Globus pallidus (tissue), 1 donor: ENCODE measurements at places on chromosomes 11 and 22.

GRCh38 chr22:44554411-44554810 lies 56.4 kb upstream of the RTL6 start:
- no peak for DNase-seq

GRCh38 chr22:49995361-49996118 lies 17.0 kb downstream of the IL17REL start:
- DNase-seq: no peak

DNA sequence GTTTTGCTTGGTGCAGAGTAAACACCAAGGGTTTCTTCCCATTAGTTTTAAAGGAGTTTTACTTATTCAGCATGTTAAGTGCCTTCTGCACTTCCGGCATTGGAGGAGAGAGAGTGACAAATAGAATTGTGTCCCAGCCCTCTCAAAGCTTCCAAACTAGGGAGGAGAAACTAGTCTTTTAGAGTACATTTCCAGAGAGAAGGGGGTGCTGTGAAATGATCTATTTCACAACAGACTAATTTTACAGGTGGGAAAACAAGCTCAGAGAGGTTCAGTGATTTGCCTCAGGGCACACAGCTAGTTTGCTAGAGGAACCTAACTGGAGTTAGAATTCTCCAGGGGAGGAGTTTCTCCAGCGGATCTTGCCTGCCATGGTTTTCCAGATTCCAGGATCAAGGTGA lies 12.6 kb downstream of the MPST start:
- no peak for DNase-seq

DNA sequence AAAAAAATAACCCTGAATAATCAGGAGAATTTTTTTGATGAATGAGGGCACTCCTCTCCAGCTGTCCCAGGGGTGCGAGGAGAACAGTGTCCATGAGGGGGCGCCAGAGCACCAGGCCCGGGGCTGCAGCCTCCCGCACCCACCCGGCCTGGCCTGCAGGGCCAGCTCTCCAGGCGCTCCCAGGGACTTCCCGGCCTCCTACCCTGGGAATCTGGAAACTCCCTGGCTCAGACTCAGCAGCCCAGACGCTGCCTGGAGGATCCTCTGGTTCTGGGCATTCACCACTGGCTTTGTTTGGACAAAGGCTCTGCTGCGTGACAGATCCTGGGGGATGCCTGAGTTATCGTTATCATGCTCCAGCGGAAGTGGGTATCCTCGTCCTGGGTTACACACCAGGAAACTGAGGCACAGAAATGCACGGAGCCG lies 31.0 kb downstream of the MCM5 start:
- peak; percentile 68 for DNase-seq

GRCh38 chr22:46561435-46561905 lies 24.1 kb upstream of the CELSR1 start:
- no peak for DNase-seq

DNA sequence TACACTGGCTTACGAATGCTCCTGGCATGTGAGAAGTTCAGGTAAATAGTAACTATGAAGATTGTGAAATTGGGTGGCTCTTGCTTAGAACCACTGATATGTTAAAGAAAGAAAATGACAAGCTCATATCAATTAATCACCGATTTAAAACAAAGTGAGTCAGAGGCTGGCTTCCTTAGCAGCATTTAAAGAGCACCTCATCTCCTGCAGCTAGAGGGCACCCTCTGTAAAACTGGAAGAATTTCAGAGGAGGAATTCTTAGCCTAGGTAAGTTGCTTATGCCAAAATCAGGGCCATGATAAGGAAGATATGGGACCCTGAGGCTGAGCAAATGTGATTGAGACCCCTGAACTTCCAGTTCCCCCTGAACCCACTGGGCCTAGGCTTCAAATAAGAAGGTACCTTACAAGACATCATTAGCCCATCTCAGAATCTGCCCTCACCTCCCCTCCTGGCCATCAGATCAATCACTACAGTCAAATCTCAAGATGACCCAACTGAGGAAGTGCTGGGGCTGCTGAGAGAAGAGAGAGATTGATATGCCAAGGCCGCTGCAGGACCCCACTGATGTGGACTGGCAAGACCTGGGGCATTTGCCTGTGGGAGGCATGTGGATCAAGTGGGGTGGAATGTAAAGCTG lies 8.6 kb upstream of the CD3E start:
- no peak for DNase-seq

DNA sequence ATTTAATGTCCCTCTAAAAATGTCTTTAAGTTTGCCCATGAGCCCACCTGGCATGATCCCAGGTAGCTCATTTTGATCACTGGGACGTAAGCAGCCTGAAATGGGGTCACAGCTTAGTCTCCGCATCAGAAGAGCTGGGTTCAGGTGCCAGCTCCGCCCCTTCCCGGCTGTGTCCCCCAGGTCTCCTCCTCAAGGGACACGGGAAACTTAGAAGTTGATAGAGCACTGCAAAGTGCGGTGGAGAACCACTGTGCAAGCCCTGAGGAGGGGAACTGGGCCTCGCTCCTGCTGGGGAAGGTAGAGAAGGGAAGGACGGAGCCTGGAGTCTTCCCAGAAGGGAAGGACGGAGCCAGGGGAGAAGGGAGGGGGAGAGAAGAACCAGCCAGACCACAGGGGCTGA lies 7.7 kb downstream of the TOM1 start:
- DNase-seq: no peak
